ENCODE measurements at places on chromosomes 16 and 17.

DNA sequence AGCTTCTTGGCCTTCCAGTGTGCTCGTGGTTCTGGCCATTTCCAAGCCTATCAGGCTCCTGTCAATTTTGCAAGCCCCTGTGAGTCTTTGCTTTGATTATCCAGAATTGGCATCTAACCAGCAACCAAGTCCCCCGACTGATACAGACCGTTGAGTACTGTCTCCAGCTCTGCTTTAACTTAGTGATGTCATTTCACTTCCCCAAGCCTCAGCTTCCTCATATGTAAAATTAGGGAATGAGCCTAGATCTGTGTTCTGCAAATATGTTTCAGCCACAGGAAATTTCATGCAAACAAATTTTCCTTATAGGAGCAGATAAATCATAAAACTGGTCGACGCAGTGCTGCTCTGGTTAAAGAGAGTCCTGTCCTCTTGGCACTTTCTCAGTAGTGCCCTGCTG, 60.1 kb upstream of the WSB1 start:
- DNase-seq = no peak

DNA sequence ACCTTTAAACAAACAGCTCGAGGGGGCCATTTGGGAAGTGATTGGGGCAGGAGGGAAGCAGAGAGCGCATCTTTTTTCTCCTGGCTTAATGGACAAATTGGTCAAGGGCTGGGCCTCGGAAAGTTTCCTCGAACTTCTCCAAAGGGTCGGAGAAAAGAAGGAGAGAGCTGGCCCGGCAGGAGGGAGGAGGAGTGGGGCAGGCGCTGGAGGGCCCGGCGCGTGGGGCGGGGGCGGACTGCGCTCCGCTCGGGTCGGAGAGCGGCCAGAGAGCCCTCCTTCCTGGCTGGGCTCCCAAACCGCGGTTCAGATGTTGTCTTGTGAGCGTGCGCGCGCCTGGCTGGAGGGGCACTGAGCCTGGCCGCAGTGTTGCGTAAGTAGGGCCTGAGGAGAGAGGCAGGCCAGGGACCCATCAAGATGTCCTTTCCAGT, 1.2 kb downstream of the MMP2 start:
- no peak for DNase-seq

GRCh38 chr16:67707790-67708189, 11.3 kb downstream of the GFOD2 start:
- DNase-seq = no peak

- DNase-seq = no peak
Observed at GRCh38 chr17:36870720-36870999, 66.6 kb upstream of the LHX1 start.

GRCh38 chr17:72590382-72590781, 469.6 kb downstream of the SOX9 start:
- DNase-seq = no peak

DNA sequence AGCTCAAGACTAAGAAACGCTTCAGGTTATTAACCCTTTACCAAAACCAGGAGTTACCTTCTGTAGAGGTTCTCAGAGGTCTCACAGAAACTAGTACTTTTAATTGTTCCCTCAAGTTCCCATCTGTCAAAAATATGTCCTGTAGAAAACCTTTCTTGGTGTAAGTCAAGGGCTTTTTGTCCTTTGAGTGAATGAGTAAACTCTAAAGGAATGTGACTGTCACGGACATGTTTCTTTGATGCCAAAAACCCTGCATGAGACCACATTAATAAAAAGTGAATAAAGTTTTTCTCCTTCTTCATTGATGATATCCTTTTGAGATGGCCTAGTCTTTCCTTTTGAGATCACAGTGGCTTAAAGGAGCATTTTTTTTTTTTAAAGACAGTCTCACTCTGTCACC, 102.9 kb downstream of the NLK start:
- DNase-seq = no peak

GRCh38 chr17:60743282-60743681, 65.6 kb downstream of the BCAS3 start:
- no peak for DNase-seq

DNA sequence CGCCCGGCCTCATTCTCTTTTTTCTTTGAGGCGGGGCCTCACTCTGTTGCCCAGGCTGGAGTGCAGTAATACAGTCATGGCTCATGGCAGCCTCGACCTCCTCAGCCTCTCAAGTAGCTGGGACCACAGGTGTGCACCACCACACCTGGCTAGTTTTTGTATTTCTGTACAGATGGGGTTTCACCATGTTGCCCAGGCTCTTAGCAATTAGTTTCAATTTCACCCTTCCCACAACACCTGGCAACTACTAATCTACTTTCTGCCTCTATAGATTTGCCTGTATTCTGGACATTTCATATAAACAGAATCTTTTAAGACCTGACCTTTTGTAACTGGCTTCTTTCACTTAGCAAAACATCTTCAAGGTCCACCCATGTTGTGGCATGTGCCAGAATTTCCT, 8.0 kb upstream of the NT5M start:
- no peak for DNase-seq

DNA sequence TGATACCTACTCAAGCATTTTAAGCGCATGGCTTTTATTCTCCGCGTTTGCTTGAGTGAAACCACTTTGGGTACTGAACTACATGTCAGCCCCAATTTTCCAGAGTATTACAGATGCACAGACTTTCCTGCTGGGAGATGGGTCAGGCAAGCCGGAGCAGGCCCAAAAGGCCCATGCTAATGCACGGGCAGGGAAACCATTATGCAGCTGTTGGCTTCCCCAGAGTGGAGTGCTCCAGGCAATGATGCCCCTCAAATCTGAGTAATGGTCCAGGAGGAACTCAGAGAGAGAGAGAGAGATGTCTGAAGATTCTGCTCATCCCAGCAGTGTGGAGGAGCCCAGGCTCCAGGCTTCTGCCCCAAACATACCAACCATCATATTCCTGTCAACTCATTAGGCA, 80.2 kb downstream of the CDH11 start:
- no peak for DNase-seq

- no peak for DNase-seq
Observed at GRCh38 chr17:79427621-79428539, 183.0 kb downstream of the RBFOX3 start.

- DNase-seq = no peak
Observed at GRCh38 chr17:1714427-1714979, 4.3 kb upstream of the TLCD2 start.

DNA sequence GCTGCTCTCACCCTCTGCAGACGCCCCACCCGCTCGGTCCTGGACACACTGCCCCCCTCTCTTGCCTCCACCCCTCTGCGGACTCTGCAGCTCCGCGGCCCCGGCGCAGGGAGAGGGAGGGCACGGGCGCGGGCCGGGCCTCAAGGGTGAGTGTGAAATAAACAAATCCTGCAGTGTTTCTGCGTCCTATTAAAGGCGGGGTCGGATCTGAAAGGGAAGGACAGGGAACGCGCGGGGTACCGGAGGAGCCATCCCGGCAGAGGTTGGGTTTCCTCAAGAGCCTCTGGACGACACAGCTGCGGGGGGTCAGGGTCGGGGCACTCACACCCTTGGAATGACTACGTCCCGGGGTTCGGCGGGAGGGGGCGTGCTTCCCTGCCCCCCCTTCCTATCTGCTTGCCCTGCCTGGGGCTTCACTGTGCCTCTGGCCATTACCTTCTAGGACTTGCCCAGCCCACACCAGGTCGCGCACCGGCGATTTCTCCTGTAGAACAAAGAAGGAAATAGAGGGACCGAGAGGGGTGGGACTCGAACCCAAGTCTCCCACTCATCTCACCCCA, 466 bp upstream of the HSF4 start:
- DNase-seq = no peak

DNA sequence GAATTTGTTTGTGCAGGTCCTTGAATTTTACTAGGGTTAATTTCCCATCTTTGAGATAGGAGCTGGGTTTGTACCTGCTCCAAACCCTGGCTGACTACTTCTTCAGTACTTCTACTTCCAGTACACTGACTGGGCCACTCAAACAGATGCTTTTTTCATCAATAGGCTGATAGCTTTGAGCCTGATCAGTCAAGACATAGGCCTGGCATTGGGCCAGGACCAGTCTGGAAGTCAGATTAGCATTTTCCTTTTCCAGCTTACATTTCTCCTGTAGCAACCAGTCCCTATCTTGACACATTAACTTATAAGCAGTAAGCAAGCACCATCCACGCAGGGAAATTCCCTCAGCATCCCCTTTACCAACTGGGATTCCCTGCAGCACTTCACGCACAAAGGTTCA, 7.5 kb upstream of the TMEM101 start:
- no peak for DNase-seq

DNA sequence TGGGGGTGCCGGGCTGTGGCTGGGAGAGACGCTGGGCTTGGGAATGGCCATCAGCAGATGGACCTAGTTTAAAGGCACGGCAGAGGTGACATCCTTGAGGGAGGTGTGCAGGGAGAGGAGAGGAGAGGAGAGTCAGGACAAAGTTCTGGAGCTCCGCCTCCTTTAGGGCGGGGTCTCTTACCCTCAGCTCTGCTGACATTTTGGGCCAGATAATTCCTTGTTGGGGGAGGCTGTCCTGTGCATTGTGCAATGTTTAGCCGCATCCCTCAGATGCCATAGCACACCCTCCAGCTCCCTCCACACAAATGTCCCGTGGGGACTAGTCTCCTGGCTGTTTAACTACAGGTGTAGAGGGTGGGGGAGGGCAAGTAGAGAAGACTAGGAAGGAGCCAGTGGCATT, 48.3 kb downstream of the ARHGAP23 start:
- DNase-seq = no peak

- no peak for DNase-seq
Observed at GRCh38 chr17:48244121-48244711, 136.7 kb downstream of the SNX11 start.

GRCh38 chr17:8069587-8069860, 18.0 kb downstream of the ALOX12B start:
- DNase-seq = no peak

DNA sequence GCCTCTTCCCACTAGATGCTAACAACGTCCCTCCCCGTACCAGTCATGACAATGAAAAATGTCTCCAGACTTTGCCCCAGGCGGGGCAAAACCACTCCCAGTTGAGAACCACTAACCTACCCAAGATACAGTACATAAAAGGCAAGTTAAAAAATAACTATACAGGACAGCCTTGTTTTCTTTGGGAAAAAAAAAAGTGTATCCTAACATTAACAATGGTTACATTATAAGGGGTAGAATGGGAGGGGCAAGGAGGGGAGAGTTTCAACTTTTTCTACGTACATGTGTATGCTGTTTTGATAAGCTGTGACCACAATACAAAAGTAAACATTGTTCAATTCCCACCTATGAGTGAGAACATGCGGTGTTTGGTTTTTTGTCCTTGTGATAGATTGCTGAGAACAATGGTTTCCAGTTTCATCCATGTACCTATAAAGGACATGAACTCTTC, 94.9 kb downstream of the TOX3 start:
- DNase-seq = no peak

GRCh38 chr17:73401911-73402310, 90.1 kb upstream of the CDC42EP4 start:
- no peak for DNase-seq

- no peak for DNase-seq
Observed at GRCh38 chr16:24955975-24956731, 59.0 kb downstream of the ARHGAP17 start.

DNA sequence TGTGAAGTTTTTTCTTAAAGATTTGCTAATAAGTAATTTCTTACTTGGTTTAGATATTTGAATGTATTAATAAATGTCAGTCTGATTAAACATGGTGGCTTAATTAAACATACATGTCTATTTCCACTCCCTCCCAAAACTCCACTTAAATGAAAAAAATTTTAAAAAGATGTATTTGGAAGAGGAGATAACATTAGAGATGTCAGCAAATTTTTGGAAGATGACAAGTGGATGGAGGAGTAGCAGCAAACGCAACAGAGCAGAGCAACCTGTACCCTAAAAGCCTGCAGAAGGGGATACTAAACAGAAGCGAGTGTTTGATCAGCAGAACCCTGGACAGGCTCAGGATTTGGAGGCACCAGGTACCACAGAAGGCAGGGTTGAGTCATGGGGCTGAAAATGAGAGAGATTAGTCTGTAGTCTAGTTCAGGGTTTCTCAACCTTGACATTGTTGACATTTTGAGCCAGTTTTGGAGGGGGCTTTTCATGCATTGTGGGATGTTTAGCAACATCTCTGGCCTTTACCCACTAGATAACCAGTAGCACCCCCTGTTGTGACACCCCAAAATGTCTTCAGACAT, 17.8 kb downstream of the LUC7L3 start:
- DNase-seq = no peak
